ENCODE measurements at places on chromosomes 11 and 22.
A peak's percentile ranks its signal among the peaks of the same experiment; 100 is the strongest.

DNA sequence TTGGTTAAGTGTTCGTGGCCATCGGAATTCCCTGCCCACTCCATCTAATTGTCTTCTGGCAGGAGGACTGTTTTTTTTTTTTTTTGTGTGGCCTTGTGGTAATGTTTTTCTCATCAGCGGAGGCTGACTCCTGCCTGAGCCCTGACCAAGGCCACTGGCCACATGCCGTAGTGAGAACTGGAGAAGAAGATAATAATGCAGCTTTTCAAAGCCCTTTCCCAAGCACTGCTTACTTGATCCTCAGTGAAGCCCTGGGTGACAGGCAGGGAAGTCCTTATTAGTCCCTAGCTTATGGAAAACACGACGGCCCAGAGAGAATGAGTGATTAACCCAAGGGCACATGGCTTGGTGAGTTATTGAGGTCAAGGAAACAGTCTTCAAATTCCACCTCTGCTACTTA is 71.2 kb downstream of the ADM start:
- no peak for DNase-seq

GRCh38 chr11:113263458-113264259 is 50.7 kb upstream of the TTC12 start:
- DNase-seq = no peak

GRCh38 chr11:113382121-113382520 is 5.5 kb upstream of the ANKK1 start:
- DNase-seq = no peak

GRCh38 chr11:118841469-118842242 is 42.0 kb upstream of the CXCR5 start:
- DNase-seq = no peak

- no peak for DNase-seq
Observed at GRCh38 chr22:40469181-40469580, 98.8 kb downstream of the SGSM3 start.

DNA sequence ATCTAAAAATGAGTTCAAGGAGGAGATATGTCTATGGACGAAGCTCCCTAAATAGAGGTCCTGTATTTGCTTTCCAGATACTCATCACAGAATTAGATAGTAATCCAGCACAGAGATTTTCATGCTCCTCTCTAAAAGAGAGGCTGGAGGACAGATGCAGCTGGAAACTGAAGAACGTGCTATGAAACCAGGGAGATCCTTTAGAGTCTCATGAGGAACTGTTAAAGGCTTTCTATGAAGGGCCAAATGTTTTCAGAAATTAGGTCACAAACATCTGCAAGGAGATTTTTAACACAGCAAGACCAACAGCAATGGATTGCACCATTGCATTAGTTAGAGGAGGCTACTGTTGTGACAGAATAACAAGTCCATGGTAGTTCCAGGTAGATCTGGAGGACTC is 95.6 kb upstream of the ARHGAP20 start:
- DNase-seq = no peak

DNA sequence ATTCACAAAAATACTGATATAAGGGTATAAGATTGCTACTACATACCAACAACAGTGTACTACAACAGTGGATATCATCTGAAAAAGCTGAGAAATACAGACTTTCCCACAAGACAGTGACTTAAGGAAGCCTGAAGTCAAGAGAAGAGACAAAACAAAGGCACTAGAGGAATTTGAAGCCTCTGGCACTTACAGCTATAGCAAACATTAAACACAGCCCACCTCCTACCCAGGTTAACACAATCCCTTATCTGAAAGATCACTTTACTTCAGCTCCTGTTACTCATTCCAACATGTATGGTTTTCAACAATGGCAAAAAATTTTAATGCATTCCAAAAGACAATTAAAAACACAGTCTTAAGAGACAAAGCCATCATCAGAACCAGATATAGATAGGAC is 388.5 kb downstream of the JRKL start:
- DNase-seq = peak; percentile 2

DNA sequence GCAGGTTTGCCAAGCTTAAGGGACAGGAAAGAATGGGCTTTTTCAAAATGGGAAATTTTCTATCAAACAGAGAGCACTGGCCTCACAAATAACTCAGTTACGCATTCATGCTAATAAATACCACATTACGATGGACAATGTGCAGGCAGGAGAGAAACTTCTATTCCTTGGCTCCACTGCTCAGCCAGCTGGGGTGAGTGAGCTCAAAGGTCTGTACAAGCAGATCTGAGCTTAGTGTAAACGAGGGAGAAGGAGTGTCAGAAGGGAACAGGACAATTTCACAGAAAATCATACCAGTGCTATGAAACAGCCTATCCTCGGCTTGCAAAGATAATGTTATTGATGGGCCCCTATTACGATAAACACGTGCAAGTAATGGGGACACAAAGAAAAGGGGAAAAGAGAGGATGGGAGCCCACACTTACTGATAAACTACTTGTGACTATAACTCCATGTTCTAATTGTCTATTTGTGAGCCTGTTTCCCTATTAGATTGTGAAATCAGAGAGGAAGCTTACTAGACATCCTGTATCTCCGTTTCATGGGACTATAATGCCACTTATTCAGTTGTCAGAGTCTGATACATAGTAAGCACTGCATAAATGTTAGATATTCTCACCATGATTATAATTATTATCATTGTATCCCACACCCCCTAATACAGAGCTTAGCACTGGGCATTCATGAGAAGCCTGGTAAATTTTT is 46.3 kb downstream of the AMOTL1 start:
- DNase-seq = no peak

DNA sequence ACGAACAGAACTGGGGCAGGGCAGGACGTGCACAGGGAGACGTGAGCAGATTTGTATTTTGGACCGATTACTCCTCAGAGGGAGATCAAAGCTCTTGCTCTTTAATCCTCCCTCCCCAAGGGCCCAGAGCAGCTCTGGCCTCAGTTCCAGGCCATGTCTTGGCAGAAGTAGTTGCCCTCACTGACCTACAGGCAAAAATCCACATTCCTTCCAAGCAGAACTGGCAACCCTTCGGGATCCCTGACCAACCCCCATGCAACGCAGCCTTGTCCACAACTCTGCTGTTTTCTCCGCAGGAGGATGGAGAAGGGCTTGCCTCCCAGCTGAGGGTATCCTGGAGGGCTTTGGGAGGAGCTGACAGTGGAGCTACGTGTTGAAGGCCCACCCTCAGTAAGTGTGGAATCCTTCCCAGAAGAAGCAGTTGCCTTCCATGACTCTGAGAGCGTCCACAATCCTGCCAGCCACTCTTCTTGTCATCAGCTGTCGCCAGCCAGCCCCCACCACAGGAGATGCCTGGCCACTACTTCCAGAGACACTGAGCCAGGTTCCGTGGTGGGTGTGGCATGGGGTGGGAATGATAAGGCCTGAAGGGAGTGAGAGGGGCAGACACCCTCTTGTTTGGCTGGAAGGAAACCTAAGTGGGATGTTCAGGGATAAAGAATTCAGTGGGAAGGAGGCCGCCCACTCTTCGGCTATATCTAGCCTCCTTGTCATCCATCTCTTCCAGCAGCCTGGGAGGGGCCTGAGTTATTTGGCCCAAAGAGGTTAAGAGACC is 68.1 kb downstream of the PDE2A start:
- DNase-seq = no peak

DNA sequence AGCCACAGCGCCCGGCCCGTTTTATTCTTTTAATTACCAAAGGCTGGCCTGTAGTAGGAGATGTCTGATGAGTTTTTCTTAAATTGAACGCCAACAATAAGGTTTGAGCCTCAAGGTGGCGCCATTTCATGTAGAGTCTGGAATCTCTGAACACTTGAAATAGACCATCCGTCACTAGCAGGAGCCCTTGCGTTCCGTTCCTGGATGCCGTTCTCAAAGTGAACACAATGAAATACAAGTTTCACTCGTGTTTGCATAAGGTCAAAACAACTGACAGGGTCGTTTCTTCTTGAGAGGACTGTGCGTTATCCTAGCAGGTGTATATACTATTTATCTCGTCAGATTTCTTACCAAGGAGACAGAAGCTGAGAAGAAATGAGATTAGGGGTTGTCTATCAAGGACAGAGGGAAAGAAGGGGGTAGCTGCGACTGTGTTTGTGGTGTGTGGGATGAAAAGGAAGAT is 18.7 kb upstream of the SCGB1D1 start:
- peak; percentile 91 for DNase-seq

DNA sequence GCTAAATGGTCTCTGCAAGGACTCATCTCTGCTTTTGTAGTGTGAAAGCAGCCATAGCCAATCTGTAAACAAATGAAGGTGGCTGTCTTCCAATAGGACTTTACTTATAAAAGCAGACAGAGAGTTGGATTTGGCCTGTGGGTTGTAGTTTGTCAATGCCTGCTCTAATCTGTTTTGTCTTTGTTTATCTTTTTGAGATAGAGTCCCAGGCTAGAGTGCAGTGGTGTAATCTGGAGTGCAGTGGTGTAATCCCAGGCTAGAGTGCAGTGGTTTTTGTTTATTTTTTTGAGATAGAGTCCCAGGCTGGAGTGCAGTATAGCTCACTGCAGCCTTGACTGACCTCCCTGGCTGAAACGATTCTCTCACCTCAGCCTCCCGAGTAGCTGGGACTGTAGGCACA is 8.6 kb downstream of the PPP6R3 start:
- DNase-seq = no peak

GRCh38 chr11:13051257-13051656 is 42.1 kb downstream of the RASSF10 start:
- no peak for DNase-seq

- DNase-seq = no peak
Observed at GRCh38 chr22:39419911-39420310, 20.3 kb downstream of the TAB1 start.

GRCh38 chr11:90423378-90423777 is 200.5 kb upstream of the CHORDC1 start:
- no peak for DNase-seq

- no peak for DNase-seq
Observed at GRCh38 chr22:50140615-50141014, 29.9 kb upstream of the PANX2 start.

- no peak for DNase-seq
Observed at GRCh38 chr11:44138286-44138685, 42.8 kb downstream of the EXT2 start.

DNA sequence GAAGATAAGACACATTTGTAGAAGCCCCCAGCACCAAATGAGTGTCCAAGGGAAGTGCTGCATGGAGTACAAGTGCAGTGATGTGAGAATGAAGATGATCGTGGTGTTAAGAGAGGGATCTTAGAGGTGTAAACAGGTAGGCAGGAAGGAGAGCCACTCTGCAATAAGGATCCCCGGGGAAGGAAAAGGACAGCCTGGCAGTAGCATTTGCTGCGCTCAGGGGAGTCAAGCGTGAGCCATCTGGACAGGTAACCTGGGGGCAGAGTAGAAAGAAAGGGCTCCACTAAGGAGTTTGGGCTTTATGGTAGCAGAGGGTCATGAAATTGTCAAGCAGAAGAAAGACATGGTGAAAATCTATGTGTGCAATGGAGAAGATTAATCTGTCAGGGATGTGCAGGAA is 587.2 kb downstream of the BUD13 start:
- DNase-seq = no peak

DNA sequence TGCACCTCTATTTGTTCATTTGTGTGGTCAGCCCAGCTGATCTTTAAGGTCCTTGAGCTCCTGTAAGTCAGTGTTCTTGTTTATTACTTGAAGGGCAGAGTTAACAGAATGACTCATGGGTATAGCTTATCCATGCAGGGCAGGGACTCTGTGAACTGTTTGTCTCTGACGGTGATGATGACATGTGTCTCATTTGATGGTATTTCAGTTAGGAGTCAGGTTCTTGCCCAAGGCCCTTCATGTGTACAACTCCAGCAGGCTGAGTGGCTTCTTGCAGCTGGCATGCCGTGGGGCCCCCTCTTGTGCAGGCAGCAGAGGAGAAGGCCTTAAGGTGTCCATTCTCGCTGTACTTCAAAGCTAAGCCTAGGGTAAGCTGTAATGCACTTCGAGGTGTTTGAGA is 165.1 kb downstream of the DBX1 start:
- DNase-seq = no peak

- no peak for DNase-seq
Observed at GRCh38 chr22:22609291-22609690, 35.1 kb upstream of the GGTLC2 start.

GRCh38 chr11:16356057-16356760 is at the start of gene SOX6:
SOX6 (minus strand) TSS chr11:16356546; CDS start chr11:16341248, 15,298 bp downstream.
- no peak for DNase-seq

DNA sequence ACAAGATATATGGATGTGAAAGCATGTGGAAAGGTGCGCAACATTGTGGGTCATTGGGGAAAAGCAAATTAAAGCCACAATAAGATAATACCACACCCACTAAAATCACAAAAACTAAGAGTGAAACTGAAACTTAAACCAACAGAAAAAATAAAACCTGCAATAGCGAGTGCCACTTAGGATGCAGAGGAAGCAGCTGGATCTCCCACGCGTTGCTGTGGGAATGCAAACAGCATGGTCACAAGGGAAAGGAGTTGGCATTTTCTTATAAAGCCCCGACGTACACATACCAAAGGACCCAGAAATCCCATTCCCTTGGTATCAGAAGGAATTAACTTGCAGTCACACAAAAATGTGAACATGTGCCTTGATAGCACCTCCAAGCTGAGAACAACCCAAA is 712.0 kb downstream of the TBC1D22A start:
- DNase-seq = no peak

- no peak for DNase-seq
Observed at GRCh38 chr11:78325274-78325781, 92.3 kb downstream of the GAB2 start.

DNA sequence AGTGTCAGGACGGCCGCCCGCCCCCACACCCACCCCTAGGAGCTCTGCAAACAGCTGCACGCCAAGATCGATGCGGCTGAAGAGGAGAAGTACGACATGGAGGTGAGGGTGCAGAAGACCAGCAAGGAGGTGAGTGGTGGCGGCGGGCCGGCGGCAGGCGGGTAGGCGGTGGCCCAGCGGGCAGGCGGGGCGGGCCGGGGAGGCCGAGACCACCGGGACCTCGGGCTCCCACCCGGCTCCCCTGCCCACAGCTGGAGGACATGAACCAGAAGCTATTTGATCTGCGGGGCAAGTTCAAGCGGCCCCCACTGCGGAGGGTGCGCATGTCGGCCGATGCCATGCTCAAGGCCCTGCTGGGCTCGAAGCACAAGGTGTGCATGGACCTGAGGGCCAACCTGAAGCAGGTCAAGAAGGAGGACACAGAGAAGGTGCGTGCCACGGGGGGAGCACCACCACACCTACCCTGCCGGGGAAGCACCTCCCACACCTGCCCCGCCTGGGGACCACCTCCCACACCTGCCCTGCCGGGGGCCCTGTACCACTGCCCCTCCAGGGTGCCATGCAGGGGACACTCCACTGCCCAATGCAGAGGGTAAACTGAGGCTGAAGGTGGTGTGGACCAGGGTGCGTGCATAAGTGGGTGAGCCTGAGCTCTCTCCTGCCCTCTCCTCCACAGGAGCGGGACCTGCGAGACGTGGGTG is 2.1 kb downstream of the TNNI2 start:
- no peak for DNase-seq

- DNase-seq = no peak
Observed at GRCh38 chr22:40414311-40414710, 43.9 kb downstream of the SGSM3 start.

- no peak for DNase-seq
Observed at GRCh38 chr11:68501813-68502212, 41.3 kb downstream of the PPP6R3 start.

All from NT2/D1 (cell line).